ENCODE measurements at places on chromosomes 13 and 19.

DNA sequence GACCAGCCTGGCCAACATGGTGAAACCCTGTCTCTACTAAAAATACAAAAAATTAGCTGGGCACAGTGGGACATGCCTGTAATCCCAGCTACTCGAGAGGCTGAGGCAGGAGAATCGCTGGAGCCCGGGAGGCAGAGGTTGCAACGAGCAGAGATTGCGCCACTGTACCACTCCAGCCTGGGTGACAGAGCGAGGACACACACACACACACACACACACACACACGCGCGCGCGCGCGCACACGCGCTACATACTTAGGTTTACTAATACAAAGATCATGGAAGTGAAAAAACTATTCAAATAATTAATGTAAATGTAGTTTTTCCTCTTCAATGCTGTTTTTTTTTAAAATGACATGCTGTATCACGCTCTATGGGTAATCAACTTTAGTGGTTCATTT, 58.5 kb upstream of the ZDHHC20 start:
- H3K27me3 ChIP-seq, result no peaks in the 10 kb centered on the region
- no peak overlapping the region for H3K27ac ChIP-seq
- no peak overlapping the region for H3K4me3 ChIP-seq
- peaks cover 11% of the 10 kb centered on the region for H3K36me3 ChIP-seq
- no peaks in the 10 kb centered on the region for H3K4me1 ChIP-seq

DNA sequence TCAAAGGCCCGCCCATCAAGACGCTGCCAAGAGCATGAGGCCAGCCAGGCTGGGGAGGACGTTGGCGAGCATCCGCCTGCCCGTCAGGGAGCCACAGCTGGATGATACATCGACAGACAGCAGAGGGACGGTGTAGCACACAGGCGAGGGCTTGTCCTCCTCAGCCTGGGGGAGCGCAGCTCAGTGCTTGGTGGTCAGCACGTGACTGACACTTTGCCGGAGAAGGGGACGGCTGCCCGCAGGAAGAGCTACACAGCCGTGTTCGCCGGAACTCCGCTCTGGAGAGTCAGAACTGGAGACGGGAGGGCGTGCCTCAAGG, 34.1 kb downstream of the CSNK1G2 start:
- no peak for DNase-seq
- peaks cover 7% of the 10 kb centered on the region for H3K36me3 ChIP-seq
- no peaks in the 10 kb centered on the region for H3K27me3 ChIP-seq
- H3K4me3 ChIP-seq, result no peak overlapping the region
- H3K27ac ChIP-seq, result no peak overlapping the region

- H3K4me1 ChIP-seq, result no peaks in the 10 kb centered on the region
- no peak for DNase-seq
- H3K27me3 ChIP-seq, result no peaks in the 10 kb centered on the region
- no peak overlapping the region for H3K4me3 ChIP-seq
- H3K36me3 ChIP-seq, result peaks cover 63% of the 10 kb centered on the region
Measured at GRCh38 chr19:19652482-19653295, 9.2 kb upstream of the GMIP start.

GRCh38 chr13:20391597-20392452, 133.8 kb downstream of the CRYL1 start:
- H3K36me3 ChIP-seq, result no peaks in the 10 kb centered on the region
- no peak overlapping the region for H3K4me3 ChIP-seq
- no peaks in the 10 kb centered on the region for H3K27me3 ChIP-seq
- H3K27ac ChIP-seq, result no peak overlapping the region

DNA sequence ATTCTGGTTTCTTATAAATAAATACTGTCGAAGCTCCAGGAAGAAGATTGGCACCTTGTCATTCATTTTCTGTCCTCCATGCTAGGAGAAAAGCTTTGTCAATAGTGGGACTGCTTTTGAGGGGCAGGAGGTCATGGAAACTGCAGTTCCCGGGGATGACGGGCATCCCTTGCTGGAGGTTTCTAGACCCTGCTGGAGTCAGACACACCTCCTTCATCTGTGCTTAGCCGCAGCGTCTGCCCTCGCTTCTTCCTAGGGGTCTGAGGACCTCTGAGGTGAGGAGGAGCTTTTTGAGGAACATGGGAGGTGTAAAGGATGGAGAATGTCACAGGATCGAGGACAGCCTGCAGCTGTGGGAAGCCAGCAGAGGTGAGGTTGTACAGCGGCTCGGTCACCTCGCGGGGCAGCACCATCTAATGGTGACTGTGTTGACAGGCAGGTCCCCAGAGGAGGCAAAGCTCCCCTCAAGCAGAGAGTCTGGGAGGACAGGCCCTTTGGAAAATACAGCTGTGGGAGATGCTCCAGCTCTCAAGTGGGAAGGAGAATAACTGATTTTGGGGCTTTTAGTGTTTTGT, 172.7 kb upstream of the RNF113B start:
- H3K4me1 ChIP-seq, result no peaks in the 10 kb centered on the region
- H3K4me3 ChIP-seq, result no peak overlapping the region
- no peak for DNase-seq
- H3K36me3 ChIP-seq, result no peaks in the 10 kb centered on the region
- no peaks in the 10 kb centered on the region for H3K27me3 ChIP-seq

- H3K4me1 ChIP-seq, result no peaks in the 10 kb centered on the region
- no peak for DNase-seq
- no peaks in the 10 kb centered on the region for H3K27me3 ChIP-seq
- H3K27ac ChIP-seq, result no peak overlapping the region
Measured at GRCh38 chr13:55517312-55517711, 1623.4 kb upstream of the PRR20A start.

GRCh38 chr13:20856650-20857049, 45.9 kb downstream of the XPO4 start:
- no peak for DNase-seq
- no peak overlapping the region for H3K4me3 ChIP-seq
- no peak overlapping the region for H3K27ac ChIP-seq
- no peaks in the 10 kb centered on the region for H3K27me3 ChIP-seq
- H3K36me3 ChIP-seq, result no peaks in the 10 kb centered on the region
- H3K4me1 ChIP-seq, result no peaks in the 10 kb centered on the region

DNA sequence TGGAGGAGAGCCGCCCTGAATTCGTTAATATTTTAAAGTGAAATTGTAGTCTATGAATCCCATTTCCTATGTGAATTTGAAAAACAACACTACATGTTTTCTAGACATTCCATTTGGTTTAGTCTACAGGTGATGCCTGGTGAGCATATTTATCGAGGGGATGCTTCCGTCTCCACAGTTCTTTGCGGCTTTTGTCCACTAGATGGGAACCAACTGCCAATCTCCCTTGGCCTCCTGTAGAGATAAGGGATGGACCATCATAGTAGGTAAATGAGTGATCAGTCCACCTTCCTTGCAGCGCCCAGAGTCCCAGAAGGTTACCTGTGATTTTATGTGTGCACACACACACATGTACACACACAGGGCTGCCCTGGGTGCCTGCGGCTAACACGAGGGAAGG, 289.8 kb upstream of the SOX21 start:
- no peaks in the 10 kb centered on the region for H3K4me1 ChIP-seq
- DNase-seq, result no peak
- peaks cover 4% of the 10 kb centered on the region for H3K27me3 ChIP-seq
- H3K27ac ChIP-seq, result no peak overlapping the region
- H3K4me3 ChIP-seq, result no peak overlapping the region

DNA sequence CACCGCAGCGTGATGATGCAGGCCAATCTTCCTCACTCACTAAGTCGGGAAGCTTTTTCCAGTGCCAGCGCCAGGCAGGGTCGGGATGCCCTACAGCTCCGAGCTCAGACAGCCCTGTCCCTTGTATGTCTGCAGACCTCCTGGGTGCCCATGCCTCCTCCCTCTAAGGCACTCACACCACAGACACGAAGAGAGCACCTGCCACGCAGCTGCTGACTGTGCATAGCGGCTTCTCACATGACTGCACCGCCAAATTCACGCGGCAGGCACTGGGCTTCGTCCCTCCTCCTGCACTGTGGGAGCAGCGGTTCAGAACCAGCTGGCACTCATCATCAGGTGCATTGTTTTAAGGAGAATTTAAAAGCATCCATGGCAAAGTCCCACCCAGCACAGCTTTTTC, 88.1 kb downstream of the SLC7A1 start:
- H3K4me3 ChIP-seq, result no peak overlapping the region
- H3K27ac ChIP-seq, result no peak overlapping the region
- no peaks in the 10 kb centered on the region for H3K27me3 ChIP-seq
- H3K4me1 ChIP-seq, result no peaks in the 10 kb centered on the region

DNA sequence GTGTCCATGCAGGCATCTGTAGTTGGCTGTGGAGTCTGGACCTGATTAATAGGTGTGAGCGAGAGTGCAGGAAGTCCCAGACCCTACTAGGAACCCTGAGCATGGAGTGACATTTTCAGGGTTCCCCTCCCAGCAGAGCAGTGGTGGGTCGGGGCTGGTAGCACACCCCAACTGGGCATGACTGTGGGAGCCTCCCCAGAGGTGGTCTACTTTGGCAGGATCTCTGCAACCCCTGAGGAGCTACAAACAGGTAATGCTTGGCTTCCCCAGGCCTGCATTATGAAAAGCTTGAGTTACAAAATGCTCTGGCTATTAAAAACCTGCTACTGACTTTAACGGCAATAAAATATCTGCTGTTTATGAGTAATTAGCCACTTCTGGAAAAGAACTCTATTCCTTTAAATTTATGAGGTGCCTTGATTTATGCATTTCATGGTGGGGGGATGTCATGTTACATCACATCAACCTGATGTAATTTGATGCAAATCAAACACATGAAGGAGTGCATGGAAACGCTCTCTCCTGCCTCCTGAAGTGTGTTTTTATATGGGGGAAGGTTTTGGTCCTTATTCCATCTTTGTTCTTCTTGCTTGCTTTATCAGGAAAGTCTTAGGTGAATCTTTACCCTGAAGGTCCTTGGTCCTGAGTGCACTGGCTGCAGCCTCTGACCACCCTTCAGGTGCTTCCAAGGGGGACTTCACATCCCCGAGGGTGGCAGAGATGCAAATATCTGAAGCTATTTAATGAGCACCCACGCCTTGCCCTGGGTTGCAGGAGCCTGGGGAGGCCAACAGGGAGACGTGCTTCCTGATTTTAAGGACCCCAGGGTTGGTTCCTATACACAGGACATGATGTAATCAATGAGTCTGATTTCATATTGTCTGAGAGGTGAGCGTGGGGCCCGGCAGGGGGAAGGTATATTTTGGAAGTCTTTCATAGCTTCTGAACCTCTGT, 54.0 kb downstream of the ZNF536 start:
- H3K27ac ChIP-seq, result no peak overlapping the region
- no peaks in the 10 kb centered on the region for H3K4me1 ChIP-seq
- H3K4me3 ChIP-seq, result no peak overlapping the region
- H3K36me3 ChIP-seq, result no peaks in the 10 kb centered on the region

DNA sequence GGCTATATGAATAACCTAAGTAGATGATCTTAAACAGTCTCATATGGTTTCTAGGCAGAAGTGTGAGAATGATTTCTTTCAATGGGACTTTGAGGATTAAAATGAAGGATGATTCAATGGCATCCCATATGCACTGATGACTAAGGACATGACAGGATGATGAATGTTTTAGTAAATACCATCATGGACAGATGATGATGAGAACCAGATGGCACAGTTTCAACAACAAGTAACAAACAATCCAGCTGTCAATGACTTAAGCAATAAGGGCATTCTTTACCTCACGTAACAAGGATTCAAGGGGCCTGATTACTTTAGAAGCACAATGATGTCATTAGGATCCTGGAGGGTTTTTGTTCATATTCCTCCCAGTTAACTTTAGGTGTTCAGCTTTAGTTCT, 2678.4 kb downstream of the PCDH9 start:
- H3K4me3 ChIP-seq, result no peak overlapping the region
- no peaks in the 10 kb centered on the region for H3K27me3 ChIP-seq
- H3K36me3 ChIP-seq, result no peaks in the 10 kb centered on the region
- no peaks in the 10 kb centered on the region for H3K4me1 ChIP-seq
- DNase-seq, result no peak
- H3K27ac ChIP-seq, result no peak overlapping the region

Measured in CD8-positive, alpha-beta memory T cell (primary cell).